ENCODE measurements at places on chromosomes 1 and 21.

GRCh38 chr1:180893614-180894013 is 19.1 kb upstream of the KIAA1614 start:
- no peak for DNase-seq

DNA sequence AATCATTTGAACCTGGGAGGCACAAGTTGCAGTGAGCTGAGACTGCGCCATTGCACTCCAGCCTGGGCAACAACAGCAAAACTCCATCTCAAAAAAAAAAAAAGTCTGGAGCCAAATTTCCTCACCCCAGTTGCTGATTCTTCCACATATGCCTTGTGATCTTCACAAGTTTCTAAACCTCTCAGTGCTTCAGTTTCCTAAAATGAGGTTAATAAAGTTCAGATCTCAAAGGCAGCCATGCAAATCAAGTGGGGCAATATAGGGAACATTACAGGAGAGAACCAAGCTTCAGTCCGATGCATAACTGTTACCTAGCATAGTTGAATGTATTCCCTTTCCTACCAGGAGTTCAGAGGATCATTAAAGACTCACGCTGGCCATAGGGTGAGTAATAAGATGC is 4.8 kb downstream of the ITLN1 start:
- no peak for DNase-seq

GRCh38 chr1:221437171-221437570 is 304.7 kb downstream of the DUSP10 start:
- no peak for DNase-seq

GRCh38 chr1:212490276-212490675 is 57.6 kb downstream of the NENF start:
- DNase-seq: no peak

GRCh38 chr1:48591181-48591580 is 119.2 kb upstream of the SPATA6 start:
- DNase-seq: no peak

DNA sequence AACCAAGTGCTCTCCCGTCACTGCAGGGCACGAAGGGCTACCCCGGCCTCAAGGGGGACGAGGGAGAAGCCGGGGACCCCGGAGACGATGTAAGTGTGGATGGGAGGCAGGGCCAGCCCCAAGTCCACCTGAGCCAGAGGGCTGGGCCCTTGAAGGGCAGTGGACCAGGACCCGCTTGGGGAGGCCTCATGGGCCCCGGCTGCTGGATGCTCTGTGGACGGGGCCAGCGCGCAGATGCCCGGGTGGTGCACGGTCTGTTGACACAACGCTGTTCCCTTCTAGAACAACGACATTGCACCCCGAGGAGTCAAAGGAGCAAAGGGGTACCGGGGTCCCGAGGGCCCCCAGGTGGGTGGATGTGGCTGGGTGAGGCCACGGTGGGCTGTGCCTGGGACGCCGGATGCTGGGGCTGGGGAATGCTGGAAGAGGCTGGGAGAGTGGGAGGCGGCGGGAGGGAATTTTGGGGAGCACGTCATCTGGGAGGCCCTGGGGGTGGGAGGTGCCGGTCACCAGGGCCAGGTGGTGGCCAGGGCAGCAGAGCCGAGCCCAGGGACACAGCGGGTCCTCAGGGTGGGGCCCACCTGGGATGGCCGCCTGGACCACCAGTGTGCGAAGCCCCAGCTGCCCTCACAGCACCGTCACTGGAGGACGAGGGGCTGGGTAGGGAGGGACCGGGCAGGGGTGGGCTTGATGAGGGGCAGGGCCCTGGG is 17.5 kb downstream of the COL6A1 start:
- DNase-seq: no peak

DNA sequence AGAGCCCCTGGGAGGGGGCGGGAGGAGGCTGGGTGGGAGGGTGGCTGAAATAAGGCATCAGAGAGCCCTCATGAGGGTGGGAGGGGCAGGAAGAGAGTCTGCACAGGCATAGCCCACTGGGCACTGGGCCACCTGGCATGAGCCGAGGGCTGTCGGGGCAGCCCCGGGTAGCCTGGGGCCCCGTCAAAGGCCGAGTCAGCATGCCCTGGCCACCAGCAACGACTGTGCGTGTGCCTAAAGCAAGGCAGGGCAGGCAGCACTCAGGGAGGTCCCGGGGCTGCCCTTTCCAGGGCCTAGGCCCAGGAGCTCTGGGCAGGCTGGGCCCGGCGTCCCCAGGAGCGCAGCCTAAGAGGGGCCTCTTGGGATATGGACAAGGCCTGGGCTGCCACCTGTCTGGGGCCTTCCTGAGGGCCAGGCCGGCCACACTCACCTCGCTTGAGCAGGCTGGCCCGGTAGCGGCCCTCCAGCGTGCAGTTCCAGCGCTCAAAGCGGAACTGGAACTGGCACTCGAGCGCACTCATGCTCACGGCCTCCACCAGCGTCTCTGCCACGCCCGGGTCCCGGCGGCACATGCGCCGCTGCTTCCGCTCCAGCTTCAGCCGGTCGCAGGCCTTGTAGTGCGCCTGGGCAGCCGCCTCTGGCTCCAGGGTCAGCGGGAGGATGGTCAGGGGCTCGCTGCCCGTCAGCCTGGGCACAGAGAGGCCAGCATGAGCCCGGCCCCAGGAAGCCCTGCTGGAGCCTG is 22.7 kb downstream of the WNT9A start:
- no peak for DNase-seq

- no peak for DNase-seq
Measured at GRCh38 chr1:175572932-175573868, 170.2 kb downstream of the TNR start.

- no peak for DNase-seq
Measured at GRCh38 chr1:19327301-19327700, 15.2 kb downstream of the SLC66A1 start.

DNA sequence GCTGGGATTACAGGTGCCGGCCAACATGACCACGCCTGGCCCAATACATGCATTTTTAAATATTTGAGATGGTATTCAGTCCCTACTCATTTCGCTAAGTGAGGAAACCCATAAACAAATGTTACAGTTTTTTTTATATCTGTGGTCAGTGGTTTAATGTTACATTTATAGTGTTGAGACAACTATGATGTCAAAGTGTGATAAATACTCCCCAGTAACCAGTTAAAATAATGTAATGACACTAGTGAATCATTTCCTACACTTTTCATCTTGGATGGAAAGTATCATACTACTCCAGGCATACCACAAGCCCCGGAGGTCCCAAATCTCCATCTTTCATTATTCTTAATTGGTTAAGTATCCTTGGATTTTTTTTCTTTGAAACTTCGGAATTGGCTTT is 87.5 kb upstream of the KIF26B start:
- no peak for DNase-seq

- no peak for DNase-seq
Measured at GRCh38 chr1:168391851-168392681, 111.4 kb downstream of the TBX19 start.

- DNase-seq: peak; percentile 19
Measured at GRCh38 chr1:89820422-89821321, at the start of gene LRRC8D. Gene LRRC8D (plus strand): TSS chr1:89821032. CDS start chr1:89933069, 112,037 bp downstream.

DNA sequence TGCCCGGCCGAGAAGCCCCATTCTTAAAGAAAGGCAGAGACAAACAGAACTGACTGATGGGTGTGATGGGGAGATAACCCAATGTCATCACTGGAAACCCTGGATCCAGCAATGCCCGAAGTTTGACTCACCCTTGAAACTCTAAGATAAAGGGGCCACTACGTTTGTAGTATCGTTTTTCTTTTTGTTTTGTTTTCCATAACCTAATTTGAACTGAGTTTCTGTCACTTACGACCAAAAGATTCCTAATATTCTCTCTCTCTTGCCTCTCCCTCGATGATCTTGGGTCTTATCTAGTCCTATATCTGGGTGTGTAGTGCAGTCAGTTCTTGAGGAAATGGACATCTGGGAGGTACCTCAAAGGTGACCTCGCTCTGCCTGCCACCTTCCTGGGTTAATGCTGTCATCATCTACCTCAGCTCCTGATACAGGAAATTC is 57.8 kb upstream of the ID3 start:
- no peak for DNase-seq
